ENCODE measurements at places on chromosomes 1 and 21.

GRCh38 chr1:30135698-30136097 lies 587.7 kb downstream of the MATN1 start:
- no peak for DNase-seq

DNA sequence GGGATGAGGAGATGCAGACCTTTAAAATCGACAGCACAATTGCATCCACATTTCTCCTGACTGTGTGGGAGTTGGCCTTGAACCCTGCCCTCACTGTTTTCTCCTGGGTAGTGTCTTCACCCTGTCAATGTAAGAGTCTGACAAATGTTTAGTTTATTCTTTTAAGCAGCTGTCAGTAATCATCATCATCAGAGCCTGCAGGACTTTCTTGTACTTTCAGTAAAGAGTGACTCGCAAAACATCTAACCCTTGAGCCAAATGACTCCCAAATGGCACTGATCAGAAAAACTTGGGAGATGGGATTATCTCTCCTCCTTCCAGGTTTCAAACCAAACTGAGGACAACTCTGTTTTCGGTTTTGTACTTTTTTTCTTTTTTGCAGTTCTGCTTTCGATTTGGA lies 460.2 kb downstream of the KIF26B start:
- DNase-seq: no peak

- no peak for DNase-seq
Measured at GRCh38 chr1:207886227-207886626, 24.7 kb downstream of the CD34 start.

DNA sequence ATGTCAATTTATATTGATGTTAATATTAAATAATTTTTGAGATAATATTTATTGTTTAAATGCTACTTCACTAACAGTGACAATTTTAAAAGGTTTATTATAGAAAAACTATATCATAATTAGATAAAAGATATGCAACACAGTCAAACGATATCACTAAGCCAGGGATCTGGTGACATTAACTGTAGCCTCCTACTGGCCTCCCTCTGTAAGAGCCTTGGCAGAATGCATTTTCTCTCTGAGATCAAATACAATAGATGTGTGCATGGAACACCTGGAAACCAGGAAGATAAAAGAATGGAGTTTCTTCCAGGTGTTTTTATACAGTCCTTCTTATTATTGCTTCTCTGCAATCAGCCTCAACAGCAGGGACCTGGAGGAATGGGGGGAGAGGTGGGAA lies 1762.1 kb downstream of the BRINP3 start:
- no peak for DNase-seq

DNA sequence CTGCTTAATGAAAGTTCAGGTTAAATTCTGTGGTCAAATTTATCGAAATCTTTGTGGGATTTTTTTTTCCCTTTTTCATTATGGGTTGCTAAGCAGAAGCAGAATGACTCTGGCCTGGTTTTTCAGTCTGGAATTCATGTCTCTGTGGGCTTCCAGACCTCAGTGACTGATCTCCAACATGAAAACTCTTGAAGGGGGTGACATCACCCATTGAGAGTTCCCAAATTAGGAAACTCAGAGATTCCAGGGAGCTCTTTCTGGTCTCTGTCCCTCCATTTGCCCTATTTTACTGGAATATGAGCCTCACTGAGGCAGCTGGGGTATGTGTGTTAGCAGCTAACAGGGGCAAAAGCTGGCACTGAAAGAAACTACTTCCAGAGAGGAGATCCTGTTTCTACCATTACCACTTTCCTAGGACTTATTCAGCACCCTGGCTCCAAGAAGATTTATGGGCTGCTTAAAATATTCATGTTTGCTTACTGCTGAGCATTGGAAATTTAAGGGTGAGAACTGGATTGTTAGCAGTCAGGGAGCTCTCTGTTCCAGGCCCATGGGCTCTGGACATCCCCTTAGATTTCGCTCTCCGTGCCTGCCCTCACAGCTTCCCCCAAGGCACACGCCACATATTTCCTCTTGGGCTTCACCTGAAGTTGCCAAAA lies 203.4 kb upstream of the SPAG17 start:
- DNase-seq: no peak

DNA sequence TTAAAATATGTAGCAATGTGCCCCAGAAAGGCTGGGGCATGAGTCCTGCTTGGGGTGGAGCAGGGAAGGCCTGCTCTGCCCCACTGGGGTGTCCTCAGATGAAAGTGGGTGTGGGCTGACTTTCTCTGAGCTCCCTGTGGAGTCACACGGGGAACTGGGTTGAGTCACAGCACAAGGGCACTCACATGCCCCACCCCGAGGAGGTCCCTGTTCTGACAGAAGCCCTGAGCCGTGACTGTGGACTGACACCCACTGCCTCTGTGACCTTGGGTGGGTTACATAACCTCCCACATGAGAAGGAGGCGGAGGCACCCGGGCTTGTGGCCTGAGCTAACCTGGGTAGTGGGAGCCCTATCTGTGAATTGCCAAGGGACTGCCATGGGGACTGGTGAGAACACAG lies 52.5 kb upstream of the TINAGL1 start:
- DNase-seq: no peak

GRCh38 chr1:71647513-71648300 lies 566.9 kb upstream of the ZRANB2 start:
- no peak for DNase-seq

DNA sequence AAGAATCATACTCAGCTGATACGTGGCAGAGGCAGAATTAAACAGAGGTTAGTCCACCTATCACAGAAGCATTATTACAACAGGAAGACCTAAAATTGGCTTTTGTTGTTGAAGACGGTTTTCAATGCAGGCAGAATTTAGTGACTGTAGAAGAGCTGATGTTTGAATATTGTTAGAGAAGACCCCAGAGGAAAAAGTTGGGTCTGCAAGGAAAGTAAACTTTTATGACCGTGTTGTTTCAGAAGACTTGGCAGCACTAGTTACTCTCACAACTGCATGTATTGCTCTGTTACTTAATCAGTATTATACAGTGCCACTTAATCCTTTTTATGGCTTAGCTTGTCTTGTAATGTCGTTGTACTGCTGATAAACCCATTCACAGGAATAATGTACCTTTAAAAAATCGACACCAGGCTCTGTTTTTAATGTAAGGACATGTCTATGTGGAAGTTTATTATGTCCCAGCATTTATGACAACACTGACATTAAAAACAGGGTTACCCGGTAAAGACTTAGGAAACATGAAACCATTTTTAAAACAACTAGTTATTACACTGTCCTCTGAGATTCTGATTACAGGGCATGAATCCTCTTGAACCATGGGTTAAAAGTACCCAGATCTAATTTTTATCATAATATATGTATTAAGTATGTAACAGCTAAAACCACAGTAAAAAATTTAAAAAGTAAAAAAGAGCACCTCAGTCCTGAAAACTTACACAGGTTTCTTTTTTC lies 235.4 kb downstream of the TTLL7 start:
- DNase-seq: no peak

DNA sequence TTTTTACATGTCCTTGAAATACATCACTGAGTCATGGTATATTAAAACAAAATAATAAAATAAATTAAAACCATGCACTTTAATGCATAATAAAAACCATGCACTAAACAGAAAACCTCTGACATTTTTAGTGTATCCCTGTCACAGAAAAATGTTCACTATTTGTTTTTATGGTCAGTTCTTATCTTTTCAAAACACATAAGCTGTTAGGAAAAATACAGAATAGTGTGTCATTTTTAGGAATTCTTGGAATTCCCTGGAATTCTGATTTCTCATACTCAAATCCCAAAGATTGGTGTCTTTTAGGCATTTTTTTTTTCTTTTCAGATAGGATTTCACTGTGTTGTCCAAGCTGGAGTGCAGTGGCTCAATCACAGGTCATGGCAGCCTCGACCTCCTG lies 25.1 kb upstream of the TINAGL1 start:
- DNase-seq: no peak

- no peak for DNase-seq
Measured at GRCh38 chr1:178537382-178538090, 24.6 kb downstream of the TEX35 start.

- no peak for DNase-seq
Measured at GRCh38 chr1:47555841-47556560, 118.2 kb downstream of the FOXD2 start.

DNA sequence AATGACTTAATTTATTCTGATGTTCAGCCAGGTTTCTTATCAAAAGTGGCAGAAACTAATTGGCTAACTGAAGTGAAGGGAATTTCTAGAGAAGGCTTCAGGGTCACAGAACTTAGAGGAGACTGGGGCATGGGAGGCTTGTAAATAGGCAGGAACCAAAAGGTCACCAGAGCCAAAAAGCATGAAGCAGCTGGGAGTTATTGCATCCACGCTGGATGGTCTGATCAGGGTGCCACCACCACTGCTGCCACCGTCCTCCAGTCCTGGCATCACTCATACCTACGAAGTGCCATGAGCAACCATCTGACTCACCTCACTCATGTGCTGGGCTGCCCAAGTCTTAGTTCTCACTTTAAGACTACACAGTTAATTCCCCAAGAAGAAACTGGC lies 82.5 kb upstream of the DPH5 start:
- no peak for DNase-seq

DNA sequence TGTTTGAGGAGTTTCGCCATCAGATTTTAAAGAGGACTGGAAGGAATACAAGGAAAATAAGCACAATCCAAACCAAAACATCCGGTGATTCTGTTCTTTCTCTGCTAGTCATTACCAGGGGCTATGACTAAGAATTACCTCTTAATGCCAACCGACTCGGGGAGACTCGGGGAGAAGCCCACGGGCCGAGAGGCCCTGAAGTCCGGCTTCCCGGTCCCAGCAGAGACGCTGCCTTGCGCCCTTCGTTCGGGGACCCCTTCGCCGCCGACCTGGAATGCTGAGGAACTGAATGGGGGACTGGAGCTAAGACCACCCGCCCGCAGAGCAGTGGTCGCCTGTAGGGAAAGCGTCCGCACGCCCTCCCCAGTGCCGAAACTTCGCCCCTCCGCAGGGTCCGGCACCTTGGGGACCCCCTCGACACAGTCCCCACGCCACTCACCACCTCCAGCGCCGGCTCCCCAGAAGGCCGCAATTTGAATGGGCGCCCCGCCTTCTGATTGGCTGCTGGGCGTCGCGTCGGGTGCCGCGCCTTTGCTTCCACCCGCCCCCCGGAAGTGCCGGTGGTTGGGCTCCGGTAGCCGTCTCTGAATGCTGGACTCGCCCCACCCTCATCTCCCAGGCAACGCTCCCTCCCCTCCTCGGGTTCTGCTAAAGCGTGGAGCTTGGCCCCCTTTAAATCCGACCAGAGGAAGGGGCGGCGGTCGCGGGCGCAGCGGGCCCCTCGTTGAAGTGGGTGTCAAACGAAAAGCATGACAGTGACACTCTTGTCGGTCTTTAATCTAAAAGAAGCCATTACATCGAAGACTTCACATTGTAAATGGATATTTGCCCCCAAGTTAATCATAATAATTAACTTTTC lies at the start of gene KIF14:
Gene KIF14, minus strand, starts transcription at position 479 of the 859 bp plus-strand sequence. CDS start 2,028 bp downstream, outside the sequence.
- peak; percentile 91 for DNase-seq

DNA sequence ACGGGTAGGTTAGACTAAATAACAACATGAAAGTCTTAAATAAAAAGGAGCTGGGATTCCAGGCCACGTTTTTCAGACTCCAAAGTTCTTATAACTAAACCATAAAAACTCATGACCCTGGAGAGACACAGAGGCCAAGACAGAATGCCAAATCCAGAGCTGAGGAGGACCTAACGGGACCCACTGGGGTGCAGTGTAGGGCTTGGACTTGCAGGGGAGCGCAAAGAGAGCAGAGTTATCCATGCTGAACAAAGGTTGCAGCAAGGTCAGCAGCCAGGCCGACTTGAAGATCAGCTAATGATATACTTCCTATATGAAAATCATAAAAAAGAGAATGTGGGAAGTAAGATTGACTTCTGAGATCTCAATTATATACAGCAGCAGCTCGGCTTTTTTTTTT lies 237.1 kb downstream of the TM2D1 start:
- DNase-seq: no peak

GRCh38 chr1:96820107-96820506 lies 98.5 kb downstream of the PTBP2 start:
- no peak for DNase-seq

DNA sequence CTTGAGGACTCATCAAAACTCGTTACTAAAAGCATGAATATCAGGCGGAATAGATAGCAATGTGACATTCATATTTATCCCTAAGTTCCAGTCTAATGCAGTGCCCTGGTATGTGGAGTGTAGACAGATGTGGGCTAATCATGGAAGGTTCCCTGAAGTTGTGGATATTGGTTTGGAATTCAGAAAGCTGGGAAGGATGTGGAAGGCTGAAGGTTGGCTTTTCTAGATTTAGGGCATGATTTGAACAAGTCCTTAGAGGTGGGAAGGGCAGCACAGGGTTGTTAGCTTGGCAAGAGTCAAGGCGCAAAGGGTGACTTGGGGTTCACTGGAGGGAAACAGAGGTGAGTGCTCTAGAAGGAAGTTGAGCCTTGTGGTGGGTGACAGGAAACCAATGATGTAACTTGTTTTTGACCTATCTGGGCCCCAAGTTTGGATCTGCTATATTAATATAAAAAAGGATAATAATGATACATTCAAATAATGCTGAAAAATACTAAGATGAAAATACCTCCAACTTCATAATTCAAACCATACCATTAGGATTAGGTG lies 21.9 kb downstream of the LGALS8 start:
- no peak for DNase-seq

GRCh38 chr1:6623269-6623965 lies 1.3 kb upstream of the THAP3 start:
- DNase-seq: no peak
